ENCODE measurements at places on chromosomes 3 and 15.

- DNase-seq: peak; percentile 98
Observed at GRCh38 chr15:39580485-39581241, at the start of gene THBS1. THBS1 (plus strand) TSS chr15:39581079; CDS start chr15:39581858, 779 bp downstream.

DNA sequence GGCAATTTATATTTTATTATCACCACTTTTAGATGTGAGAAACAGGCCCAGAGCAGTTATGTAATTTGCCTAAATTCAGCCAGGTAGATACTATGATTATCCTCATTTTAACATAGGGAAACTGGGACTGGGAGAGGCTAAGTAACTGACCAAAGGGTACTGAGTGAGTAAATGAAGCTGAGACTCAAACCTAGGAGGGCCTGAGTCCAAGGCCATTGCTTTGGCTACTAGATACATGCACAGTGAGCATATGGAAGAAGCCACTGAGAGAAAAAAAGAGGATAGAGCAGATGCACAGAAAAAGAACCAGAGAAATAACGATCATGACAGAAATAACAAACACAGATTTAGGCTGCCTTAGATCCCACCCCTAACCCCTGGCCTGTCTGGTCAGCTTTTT, 33.6 kb downstream of the USF3 start:
- no peak for DNase-seq

DNA sequence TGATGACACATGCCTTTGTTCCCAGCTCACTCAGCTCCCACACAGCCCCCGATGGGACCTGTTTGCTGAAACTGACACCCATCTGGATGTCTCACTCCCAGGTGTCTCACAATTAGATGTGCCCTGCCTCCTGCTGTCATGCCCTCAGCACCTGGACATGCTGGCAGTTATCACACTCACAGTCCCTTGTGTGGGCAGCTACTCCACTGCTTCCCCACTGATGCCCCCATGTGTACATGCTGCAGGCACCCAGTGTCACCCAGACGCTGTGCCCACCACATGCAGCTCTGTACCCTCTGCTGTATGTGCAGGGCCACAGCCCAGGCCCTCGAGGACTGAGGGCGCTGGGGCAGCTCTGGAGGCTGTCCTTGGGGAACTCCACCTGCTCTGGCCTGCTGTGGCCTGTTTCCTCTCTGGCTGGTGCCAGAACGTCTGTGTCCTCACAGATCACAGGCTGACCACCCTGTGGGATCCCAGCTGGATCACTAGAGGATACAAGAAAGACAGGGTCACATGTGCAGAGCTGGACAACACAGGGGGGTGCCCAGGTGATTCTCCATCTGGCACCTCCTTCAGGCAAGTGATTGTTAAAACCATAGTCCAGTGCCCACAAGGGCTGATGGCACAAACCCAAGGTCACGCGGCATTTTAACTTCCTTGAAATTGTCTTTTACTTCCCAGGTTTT, 14.0 kb downstream of the C3orf22 start:
- DNase-seq: no peak

DNA sequence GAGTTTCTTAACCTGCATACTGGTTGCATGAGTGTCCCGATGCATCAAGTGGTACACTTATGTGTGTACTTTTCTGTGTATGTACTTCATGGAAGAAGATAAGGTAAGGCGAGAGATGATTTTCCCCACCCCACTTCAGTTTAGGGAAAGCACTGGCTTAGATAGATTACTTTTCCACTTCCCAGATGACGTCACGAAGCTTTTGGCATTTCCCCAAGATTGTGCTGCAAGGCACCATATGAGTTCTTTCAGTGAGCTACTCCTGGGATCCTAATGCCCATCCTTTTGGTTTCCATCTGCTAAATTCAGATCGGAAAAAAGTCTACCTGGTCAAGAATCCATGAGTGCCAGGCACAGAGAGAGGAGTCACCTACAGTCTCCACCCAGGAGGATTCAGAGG, 4.5 kb downstream of the IL17RB start:
- peak; percentile 46 for DNase-seq

- DNase-seq: peak; percentile 10
Observed at GRCh38 chr3:195556390-195556789, 13.3 kb upstream of the PPP1R2 start.

GRCh38 chr15:35720019-35720418, 174.1 kb upstream of the DPH6 start:
- DNase-seq: peak; percentile 68

DNA sequence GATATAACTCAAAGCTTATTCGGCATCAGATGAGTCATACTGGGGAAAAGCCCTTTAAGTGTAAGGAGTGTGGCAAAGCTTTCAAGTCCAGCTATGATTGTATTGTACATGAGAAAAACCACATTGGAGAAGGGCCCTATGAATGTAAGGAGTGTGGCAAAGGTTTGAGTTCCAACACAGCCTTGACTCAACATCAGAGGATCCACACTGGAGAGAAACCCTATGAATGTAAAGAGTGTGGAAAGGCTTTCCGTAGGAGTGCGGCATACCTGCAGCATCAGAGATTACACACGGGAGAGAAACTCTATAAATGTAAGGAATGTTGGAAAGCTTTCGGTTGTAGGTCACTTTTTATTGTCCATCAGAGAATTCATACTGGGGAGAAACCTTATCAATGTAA, 7.5 kb downstream of the ZNF621 start:
- peak; percentile 4 for DNase-seq

GRCh38 chr3:158765518-158766205, 33.4 kb upstream of the RARRES1 start:
- peak; percentile 53 for DNase-seq

Data from EH (cell line).